Right ventricle myocardium inferior (tissue), 1 donor: ENCODE measurements at places on chromosomes 2 and 18.

- no peak for DNase-seq
Observed at GRCh38 chr2:28663359-28663758, 88.3 kb upstream of the PPP1CB start.

GRCh38 chr18:27976806-27977408, 200.0 kb downstream of the CDH2 start:
- no peak for DNase-seq

DNA sequence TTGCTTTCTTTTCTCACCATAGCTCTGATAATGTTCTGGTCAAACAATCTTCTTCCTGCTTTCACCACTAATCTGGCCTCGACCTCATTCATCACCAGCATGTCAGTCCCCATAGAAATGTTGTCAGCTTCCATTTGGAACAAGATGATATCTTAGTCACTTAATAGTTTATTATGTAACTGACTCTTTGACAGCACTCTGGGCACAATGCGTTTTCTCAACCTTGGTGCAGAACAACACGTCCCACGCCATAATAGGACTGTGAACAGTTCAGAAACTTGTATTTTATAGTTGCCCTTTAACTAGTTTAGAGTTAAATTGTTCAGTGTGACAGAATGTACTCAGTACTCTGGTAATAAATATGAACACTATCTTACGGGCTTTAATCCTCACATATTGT, 106.0 kb downstream of the MC4R start:
- DNase-seq: no peak

GRCh38 chr2:210429403-210430137, 47.0 kb downstream of the LANCL1 start:
- DNase-seq: no peak

GRCh38 chr2:176768185-176768584, 444.4 kb upstream of the HNRNPA3 start:
- no peak for DNase-seq

- DNase-seq: peak; percentile 58
Observed at GRCh38 chr18:8705961-8706790, 820 bp downstream of the MTCL1 start.

DNA sequence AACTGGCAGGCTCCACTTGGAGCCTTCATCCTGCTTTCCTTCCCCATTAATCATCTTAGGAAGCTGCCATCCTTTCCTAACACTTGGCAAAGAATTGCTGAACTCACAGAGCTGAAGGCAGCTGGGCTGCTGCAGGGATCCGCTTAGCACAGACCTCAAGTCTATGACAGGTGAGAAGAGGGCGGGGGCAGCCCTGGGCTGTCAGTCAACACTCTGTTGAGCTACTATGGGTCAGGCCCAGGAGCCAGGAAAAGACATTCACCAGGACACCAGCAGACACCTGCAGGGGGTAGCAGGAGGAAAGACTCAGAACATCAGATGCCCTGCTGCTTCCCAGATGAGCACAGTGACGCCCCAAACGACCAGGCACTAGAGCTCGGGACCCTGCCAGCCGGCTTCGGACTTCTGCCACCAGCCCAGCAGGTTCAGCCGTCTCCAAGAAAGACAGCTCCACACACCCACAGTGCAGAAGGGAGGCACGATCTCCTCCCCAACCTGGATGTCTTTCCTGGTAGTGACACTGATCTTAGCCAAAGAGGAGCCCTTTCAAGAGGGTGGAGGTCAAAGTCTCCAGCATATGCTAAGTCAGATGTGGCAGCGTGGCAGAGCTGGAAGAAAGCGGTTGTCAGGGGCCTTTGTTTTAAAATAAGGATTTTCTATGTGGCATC, 55.2 kb downstream of the SNORC start:
- DNase-seq: no peak
